ENCODE measurements at places on chromosomes 1 and 21. TPM values are rescaled to one million over a fixed set of nuclear protein-coding genes. Genes with fewer than 3 reads are reported as not detected.

- no peaks in the 10 kb centered on the region for H3K27me3 ChIP-seq
- no peak for DNase-seq
- no peak overlapping the region for H3K4me3 ChIP-seq
These were observed 379.4 kb upstream of the RUNX1 start for GRCh38 chr21:35428489-35428888.

DNA sequence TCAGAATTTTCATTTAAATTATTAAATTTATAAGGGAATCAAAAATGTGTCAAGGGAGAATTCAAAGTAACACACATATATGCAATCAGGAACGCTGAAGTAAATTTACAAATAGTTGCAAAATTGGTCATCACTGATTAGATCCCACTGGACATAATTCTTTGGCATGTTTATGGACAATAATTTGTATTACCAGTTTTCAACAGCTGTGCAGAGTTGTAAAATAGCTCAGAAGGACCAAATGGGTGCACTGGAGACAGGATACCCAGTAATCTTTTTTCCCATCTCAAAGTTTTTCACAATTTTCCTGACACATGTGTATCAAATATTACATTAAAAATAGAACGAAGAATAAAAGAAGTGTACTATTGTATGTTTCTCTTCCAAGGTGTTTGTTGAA is 4.1 kb upstream of the ANGPTL1 start:
- no peaks in the 10 kb centered on the region for H3K4me1 ChIP-seq
- no peak overlapping the region for H3K4me3 ChIP-seq
- no peaks in the 10 kb centered on the region for H3K27me3 ChIP-seq

DMBX1 gene
- total RNA-seq, result not detected

DNA sequence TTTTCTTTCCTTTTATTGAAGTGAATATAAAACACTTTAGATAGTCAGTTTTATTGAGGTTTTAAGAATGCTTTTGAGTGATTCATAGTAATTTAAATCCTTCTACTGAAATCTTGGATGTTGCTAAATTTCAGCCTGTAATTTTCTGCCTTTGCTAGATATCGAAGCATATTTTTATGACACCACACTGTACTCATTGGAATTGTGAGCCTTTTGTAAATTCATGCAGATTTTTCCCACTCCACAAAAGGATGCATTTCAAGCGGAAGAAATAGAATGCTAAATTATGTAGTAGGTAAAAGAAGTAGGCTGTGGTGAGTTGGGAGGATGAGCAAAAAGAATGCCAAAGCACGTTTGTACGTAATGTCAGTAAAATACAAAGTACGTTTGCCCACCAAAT is 13.8 kb downstream of the SNX7 start:
- H3K27ac ChIP-seq, result no peak overlapping the region
- H3K4me3 ChIP-seq, result no peak overlapping the region
- DNase-seq, result no peak

DNA sequence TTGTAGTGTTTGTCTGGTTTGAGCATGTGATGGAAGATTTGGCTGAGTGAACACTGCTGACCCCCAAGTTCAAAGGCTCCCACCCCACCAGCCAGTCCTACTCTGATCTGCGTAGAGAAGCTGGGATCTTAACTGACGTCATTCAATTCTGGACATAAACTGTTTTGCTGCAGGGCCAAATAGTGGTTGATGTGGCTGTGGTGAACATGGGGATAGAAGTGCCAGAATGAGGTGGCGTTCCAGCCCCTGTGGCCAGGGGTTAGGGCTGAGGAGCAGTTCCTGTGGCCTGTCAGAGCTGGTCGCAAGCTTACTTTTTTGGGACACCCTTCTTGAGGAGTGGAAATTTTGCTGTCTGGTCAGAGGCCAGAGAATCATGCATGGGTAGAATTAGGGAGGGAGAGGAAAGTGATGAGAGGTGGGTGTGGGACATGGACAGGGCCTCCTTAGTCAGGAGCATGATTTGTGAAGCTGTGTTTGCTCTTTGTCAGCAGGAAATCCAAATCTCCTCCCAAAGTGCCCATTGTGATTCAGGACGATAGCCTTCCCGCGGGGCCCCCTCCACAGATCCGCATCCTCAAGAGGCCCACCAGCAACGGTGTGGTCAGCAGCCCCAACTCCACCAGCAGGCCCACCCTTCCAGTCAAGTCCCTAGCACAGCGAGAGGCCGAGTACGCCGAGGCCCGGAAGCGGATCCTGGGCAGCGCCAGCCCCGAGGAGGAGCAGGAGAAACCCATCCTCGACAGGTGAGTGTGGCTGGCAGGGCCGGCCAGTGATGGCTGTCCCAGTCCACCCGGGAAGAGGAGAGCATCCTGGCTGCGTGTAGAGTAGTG is 25.9 kb downstream of the SZRD1 start:
- H3K27me3 ChIP-seq, result no peaks in the 10 kb centered on the region
- H3K36me3 ChIP-seq, result peaks cover 12% of the 10 kb centered on the region
- no peak overlapping the region for H3K27ac ChIP-seq
- DNase-seq, result no peak
- H3K4me3 ChIP-seq, result no peak overlapping the region

- no peak overlapping the region for H3K27ac ChIP-seq
- H3K4me1 ChIP-seq, result peaks cover 5% of the 10 kb centered on the region
- no peak overlapping the region for H3K4me3 ChIP-seq
- DNase-seq, result no peak
- H3K27me3 ChIP-seq, result no peaks in the 10 kb centered on the region
These were observed 44.4 kb downstream of the ZNF697 start for GRCh38 chr1:119603695-119604094.

DMRTA2 gene
- 1.6 TPM for total RNA-seq

LEPROT gene
- total RNA-seq, result 29.7 TPM

- no peaks in the 10 kb centered on the region for H3K27me3 ChIP-seq
- H3K4me1 ChIP-seq, result no peaks in the 10 kb centered on the region
- H3K4me3 ChIP-seq, result no peak overlapping the region
- DNase-seq, result no peak
- no peaks in the 10 kb centered on the region for H3K36me3 ChIP-seq
- H3K27ac ChIP-seq, result no peak overlapping the region
These were observed 42.9 kb upstream of the DMRTB1 start for GRCh38 chr1:53416269-53416813.

DNA sequence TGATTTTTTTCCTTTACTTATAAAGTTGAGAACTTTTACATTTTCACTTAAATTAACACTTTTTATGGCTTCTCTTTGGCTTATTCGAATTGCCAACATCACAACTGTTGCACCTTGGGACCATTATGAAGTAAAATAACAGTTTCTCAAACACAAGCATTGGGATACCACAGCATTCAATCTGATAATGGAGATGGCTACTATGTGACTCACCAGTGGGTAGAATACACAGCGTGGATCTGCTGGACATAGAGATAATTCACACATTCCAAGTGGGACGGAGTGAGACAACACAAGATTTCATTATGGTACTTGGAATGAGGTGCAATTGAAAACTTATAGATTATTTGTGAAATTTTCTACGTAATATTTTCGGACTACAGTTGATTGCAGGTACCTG is 68.0 kb downstream of the ADAMTS1 start:
- H3K27ac ChIP-seq, result no peak overlapping the region
- H3K4me1 ChIP-seq, result no peaks in the 10 kb centered on the region
- H3K4me3 ChIP-seq, result no peak overlapping the region
- H3K27me3 ChIP-seq, result no peaks in the 10 kb centered on the region

C1QA gene
- total RNA-seq, result 167 TPM

- H3K36me3 ChIP-seq, result no peaks in the 10 kb centered on the region
- DNase-seq, result no peak
- no peaks in the 10 kb centered on the region for H3K4me1 ChIP-seq
- no peak overlapping the region for H3K4me3 ChIP-seq
These were observed 69.0 kb downstream of the IGSF21 start for GRCh38 chr1:18176619-18177018.

NPPA gene
- not detected for total RNA-seq

CFHR4 gene
- not detected for total RNA-seq

DNA sequence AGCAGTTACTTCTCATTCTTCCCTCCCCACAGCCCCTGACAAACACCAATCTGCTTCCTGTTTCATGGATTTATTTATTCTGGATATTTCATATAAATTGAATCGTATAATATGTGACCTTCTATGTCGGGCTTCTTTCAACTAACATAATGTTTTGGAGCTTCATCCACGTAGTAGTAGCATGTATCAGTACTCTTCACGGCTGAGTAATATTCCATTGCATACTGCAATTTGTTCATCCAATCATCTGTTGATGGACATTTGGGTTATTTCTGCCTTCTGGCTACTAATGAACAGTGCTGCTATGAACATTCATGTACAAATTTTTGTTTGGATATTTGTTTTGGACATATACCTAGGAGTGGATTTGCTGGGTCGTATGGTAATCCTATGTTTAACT is 1.9 kb upstream of the KAZN start:
- H3K4me3 ChIP-seq, result no peak overlapping the region
- peaks cover 63% of the 10 kb centered on the region for H3K27me3 ChIP-seq
- no peak for DNase-seq

GRCh38 chr1:228001738-228002535 is 4.9 kb upstream of the WNT3A start:
- H3K27me3 ChIP-seq, result no peaks in the 10 kb centered on the region
- no peaks in the 10 kb centered on the region for H3K36me3 ChIP-seq
- no peak overlapping the region for H3K4me3 ChIP-seq
- no peaks in the 10 kb centered on the region for H3K4me1 ChIP-seq
- H3K27ac ChIP-seq, result no peak overlapping the region

DNA sequence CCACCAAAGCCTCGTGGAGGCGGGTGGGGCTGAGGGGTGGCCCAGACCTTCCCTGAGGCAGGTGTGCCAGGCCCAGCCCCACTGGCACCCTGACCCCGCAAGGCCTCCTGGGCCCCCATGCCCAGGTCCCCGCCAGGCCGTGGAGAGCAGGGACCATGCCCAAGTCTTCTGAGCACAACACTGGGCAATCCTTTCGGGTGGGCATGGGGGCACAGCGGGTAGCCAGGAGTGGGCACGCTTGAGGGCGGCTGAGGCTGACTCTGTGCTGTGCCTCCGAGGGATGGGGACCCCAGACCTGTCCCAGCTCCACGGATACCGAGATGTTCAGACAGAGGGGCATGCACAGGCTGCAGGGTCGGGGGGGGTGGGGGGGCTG is 12.9 kb downstream of the CFAP410 start:
- peaks cover 67% of the 10 kb centered on the region for H3K36me3 ChIP-seq
- no peak overlapping the region for H3K27ac ChIP-seq
- no peaks in the 10 kb centered on the region for H3K4me1 ChIP-seq
- H3K27me3 ChIP-seq, result no peaks in the 10 kb centered on the region

- no peak for DNase-seq
- no peaks in the 10 kb centered on the region for H3K36me3 ChIP-seq
- no peak overlapping the region for H3K4me3 ChIP-seq
- peaks cover 24% of the 10 kb centered on the region for H3K4me1 ChIP-seq
- no peaks in the 10 kb centered on the region for H3K27me3 ChIP-seq
- H3K27ac ChIP-seq, result no peak overlapping the region
These were observed 53.3 kb upstream of the EPS8L3 start for GRCh38 chr1:109816975-109817535.

GRCh38 chr1:41073971-41074370 is 52.4 kb upstream of the SLFNL1 start:
- H3K27ac ChIP-seq, result no peak overlapping the region
- DNase-seq, result no peak
- no peaks in the 10 kb centered on the region for H3K27me3 ChIP-seq
- H3K4me3 ChIP-seq, result no peak overlapping the region

GPR37L1 gene
- total RNA-seq, result not detected

DNA sequence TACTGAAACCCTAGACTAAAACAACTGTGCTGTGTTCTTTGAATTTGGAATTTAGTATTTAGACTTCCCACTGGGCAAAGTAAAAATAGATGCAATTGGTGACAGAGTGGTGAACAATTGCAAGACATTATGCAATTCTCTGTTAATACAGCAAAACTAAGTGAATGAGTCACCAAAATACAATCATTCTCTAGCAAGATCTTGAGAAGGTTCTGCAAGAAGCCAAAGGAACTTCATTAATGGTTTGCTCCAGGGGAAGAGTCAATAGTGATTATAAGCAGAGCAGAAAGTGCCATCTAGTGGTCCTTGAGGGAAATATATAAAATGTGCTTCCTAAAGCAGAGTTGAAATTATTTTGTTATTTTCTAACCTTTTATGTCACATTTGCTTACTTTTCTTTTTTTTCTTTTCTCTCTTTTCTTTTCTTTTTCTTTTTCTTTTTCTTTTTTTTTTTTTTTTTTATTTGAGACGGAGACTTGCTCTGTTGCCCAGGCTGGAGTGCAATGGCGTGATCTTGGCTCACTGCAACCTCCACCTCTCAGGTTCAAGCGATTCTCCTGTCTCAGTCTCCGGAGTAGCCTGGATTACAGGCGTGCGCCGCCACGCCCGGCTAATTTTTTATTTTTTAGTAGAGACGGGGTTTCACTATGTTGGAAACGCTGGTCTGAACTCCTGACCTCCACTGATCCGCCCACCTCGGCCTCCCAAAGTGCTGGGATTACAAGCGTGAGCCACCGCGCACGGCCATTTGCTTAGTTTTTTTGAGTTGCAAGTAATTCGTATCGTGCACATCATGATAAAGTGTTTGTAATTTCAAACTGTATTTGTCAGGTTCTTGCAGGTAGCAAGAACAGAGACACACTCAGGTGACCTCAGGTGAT is 99.2 kb downstream of the CTH start:
- no peak overlapping the region for H3K4me3 ChIP-seq
- no peaks in the 10 kb centered on the region for H3K36me3 ChIP-seq
- H3K27ac ChIP-seq, result no peak overlapping the region
- no peaks in the 10 kb centered on the region for H3K4me1 ChIP-seq
- DNase-seq, result no peak

- no peak overlapping the region for H3K4me3 ChIP-seq
- no peaks in the 10 kb centered on the region for H3K36me3 ChIP-seq
These were observed 689.7 kb upstream of the PRMT6 start for GRCh38 chr1:106366627-106367319.

DNA sequence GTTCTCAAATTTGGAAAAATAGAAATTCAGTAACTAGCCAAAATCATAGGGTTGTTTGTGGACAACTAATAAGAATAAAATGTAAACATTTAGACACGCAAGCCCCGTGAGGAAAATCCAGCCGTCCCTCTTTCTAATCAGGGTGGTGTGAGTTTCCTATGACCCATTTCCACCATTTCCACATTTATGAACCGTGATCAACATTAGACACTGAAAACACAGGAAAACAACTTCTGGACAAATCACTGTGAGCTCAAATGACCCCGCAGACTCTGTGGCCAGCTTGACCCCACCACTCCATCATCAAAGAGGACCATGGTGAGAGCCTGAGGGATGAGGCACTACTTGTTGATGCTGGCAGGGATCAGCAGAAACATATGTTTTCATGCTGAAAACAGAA is 101.0 kb downstream of the SIM2 start:
- H3K27ac ChIP-seq, result no peak overlapping the region
- DNase-seq, result no peak
- peaks cover 7% of the 10 kb centered on the region for H3K4me1 ChIP-seq
- H3K36me3 ChIP-seq, result no peaks in the 10 kb centered on the region
- no peak overlapping the region for H3K4me3 ChIP-seq
- H3K27me3 ChIP-seq, result no peaks in the 10 kb centered on the region
